Central memory CD4-positive, alpha-beta T cell (primary cell): ENCODE measurements at places on chromosomes 11 and 22.

- DNase-seq = no peak
Observed at GRCh38 chr11:69317401-69318092, 23.6 kb downstream of the MYEOV start.

DNA sequence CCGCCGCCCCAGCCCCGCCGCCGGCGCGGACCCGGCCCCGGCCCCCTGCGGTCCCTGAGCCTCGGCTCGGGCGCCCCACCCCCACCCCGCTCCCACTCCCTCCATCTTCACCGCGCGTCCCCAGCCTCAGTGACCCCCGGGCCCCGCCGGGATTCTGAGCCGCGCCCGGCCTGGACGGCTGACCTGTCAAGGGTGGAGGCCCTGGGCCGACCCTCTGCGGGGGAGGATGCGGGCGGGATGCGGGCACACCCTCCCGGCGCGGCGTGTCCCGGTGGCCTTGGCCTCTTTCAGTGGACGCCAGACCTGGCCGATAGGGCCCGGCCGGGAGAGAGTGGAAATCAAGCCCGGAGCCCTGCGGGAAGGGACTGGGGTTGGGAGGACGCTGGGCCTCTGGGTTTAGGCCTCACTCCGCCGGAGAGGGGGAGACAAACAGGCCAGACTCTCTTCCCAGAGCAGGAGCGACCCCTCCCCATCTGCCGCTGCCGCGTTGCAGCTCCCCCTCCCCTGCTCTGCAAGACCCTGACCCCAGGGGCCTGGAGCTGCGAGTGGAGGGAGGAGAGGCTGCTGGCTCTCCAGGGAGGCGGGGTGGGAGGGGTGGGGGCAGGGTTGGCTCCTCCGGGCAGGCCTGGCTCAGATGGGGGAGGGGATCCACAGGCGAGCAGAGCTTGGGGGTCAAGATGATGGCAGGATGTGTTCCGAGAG is 525 bp downstream of the MAPK8IP2 start:
- DNase-seq = no peak

DNA sequence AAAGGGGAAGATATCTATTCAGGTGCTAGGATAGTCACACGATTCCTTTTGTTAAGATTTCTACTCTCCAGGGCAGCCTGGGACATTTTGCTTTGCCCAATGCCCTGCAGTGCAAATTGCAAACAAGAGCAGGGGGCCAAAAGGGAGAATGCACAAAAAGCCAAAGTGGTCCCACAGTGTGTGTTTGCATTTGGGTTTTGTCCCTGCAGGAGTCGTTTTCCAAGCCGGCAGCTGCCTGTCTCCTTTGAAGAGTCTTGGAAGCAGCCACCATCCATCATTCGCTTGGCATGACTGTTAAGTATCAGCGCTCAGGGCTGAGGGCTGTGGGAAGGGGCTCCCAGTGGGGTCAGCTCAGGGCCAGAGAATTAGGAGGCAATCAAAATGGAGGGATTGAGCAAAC is 184.7 kb downstream of the MIAT start:
- no peak for DNase-seq

- no peak for DNase-seq
Observed at GRCh38 chr11:35436581-35437250, 17.4 kb upstream of the SLC1A2 start.

- DNase-seq = no peak
Observed at GRCh38 chr22:39514373-39514973, 5.9 kb upstream of the ATF4 start.

GRCh38 chr11:6127881-6128280 is 20.4 kb downstream of the OR56B4 start:
- no peak for DNase-seq

GRCh38 chr11:128874427-128874826 is 7.3 kb upstream of the KCNJ1 start:
- DNase-seq = no peak
